ENCODE measurements at places on chromosomes 3 and 15.

- no peak for DNase-seq
Measured at GRCh38 chr3:40858364-40859115, 333.8 kb downstream of the ZNF621 start.

- no peak for DNase-seq
Measured at GRCh38 chr3:109608574-109608973, 271.2 kb upstream of the DPPA4 start.

DNA sequence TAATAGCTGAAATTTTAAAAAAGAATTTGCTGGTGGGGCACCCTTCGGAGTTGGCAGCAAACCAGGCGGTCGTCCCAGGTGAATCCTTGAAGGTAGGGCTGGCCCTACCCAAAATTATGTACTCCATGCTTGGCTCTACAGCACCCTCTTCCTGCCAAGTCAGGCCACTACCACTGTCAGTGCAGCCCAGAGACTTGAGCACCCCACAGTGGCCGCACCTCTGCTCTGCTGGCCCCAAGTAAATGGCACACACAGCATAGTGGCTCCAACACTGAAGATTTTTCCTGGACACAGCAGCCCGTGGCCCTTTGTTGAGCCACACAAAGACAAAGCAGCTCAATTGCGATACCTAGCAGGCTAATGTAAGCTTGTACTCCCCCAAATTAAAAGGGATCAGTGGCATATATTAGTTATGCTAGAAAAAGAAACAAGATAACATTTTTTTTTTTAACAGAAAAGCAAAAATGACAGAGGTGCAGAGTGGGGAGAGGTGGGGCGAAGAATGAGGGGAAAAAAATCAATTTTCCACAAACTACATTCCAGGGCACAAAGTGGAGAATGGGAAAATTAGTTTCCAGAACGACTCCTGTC is 250.5 kb downstream of the UACA start:
- DNase-seq = no peak

- no peak for DNase-seq
Measured at GRCh38 chr15:64883100-64883581, 28.6 kb upstream of the ANKDD1A start.

- no peak for DNase-seq
Measured at GRCh38 chr3:127162947-127163645, 29.8 kb upstream of the PRR23E start.

DNA sequence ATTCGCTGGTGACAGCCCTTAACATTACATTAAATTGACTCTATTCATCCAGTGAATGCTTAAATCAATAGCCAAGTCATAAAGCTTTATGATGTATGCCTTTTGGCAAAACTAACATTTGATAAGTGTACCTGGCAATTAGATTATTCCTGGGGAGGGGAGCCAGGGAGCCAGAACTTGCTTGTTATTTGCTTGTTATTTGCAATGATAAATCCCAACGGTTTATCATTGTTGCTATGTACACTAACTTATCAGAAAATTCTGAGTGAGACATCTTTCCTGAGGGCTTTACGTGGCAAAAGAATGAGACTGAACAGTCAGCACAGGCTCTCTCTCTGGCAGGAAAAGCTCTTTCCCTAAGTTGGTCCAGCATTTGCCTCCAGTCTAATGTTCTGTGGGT is 35.8 kb upstream of the FBN1 start:
- DNase-seq = no peak

Data from stimulated activated CD8-positive, alpha-beta memory T cell treated with anti-CD3 and anti-CD28 coated beads, Interleukin-15, amount 100 ng/mL, for 4 hours (primary cell).